ENCODE measurements at places on chromosomes 1 and 21.

GRCh38 chr1:163471779-163472650, 150.3 kb downstream of the NUF2 start:
- DNase-seq, result no peak

GRCh38 chr1:2973601-2974593, 47.4 kb upstream of the ACTRT2 start:
- DNase-seq, result no peak

DNA sequence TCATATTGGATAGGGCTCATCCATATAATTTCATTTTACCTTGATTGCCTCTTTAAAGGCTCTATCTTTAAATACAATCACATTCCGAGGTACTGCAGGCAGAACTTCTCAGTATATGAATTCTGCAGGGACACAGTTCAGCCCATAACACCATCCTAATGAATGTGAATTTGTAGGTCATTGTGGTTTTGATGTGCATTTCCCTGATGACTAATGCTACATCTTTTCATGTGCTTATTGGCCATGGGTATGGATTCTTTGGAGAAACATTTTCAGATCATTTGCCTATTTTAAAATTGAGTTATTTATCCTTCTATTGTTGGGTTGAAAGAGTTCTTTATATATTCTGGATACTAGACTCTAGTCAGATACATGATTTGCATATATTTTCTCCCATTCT, 9.6 kb upstream of the RPS6KC1 start:
- no peak for DNase-seq

GRCh38 chr1:218384581-218384993, 39.5 kb downstream of the TGFB2 start:
- DNase-seq, result no peak

- DNase-seq, result no peak
Observed at GRCh38 chr1:40780678-40781607, 2.6 kb upstream of the KCNQ4 start.

DNA sequence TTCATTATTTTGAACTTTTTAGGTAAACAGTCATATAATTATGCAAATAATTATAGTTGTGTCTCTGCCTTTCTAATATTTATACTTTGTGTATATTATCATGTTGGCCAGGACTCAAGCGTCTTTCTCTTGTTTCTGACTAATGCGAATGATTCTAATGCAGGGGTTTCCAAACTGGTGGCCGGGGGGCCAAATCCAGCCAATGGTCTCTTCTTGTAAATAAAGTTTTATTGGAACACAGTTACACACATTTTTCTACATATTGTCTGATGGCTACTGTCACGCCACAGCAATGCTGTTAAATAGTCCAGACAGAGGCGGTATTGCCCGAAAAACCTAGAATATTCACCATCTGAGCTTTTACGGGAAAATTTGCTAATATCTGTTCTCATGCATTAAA, 8.9 kb upstream of the POFUT2 start:
- DNase-seq, result no peak

- no peak for DNase-seq
Observed at GRCh38 chr1:188476606-188477005, 1647.9 kb downstream of the PLA2G4A start.

- no peak for DNase-seq
Observed at GRCh38 chr1:15243275-15244043, 3.6 kb upstream of the FHAD1 start.

GRCh38 chr1:212457740-212458338, 25.1 kb downstream of the NENF start:
- peak; percentile 30 for DNase-seq

DNA sequence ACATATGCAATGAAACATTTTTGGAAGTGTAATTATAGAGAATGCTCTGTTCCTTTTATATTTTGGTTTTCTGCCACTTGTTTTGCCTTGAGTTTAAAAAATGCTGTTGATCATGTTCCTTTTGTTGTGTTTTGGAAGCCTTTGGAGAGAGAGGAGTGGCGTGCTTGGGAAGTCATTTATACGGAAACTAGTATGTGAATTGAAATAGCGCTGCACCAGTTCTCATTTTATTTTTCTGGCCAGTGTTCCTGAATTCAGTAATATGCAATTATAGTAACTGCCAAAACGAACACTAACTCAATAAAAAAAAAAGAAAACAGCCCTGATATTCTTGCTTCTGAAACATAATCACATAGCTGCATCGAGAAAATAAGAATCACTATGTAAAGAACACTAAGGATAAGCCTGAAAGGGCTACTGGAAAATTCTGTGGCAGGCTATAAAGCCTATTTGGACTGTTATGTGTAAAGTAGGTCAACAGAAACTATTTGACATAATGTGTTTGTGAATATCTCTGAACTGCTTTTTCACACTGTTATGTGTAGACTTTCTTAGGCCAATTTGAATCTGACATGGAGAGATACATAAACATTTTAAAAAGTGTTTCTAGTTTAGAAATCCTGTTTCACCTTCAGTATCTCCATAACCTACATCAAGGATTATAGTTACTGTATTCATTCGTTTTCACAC, 742.0 kb downstream of the KCNT2 start:
- no peak for DNase-seq

- DNase-seq, result no peak
Observed at GRCh38 chr1:228850141-228851100, 115.1 kb downstream of the RHOU start.

DNA sequence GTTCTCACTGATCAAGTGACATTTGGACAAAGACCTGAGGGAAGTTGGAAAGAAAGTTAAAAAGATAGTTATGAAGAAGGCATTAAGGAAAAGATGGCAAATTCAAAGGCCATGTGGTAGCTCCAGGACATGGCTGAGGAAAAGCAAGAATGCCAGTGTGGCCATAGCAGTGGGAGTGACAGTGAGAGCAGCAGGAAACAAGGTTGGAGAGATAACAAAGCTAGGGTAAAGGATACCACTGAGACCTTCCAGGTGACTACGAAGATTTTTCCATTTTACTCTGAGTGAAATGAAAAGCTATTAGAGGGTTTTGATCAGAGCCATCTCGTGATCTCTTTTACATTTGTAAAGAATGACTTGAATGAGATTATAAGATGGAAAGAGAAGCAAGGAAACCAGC, 170.6 kb downstream of the SLC44A5 start:
- DNase-seq, result no peak

DNA sequence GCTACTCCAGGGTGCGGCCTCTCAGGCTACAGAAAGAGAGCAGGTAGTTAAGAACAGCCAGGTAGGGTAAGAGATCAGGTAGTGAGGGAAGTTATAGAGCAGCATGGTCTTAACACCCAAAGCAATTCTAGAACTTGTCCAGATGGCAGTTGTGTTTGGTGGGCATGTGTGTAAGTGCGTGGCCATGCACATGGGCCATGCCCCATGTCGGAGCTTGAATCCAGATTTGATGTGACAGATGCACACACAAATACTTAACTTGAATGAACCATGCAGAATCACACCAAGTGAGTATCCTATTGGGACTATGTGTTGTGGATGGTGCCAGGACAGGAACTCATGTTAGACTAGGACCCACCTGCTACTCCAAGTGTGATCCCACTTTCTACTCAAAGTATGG, 145.7 kb upstream of the HMGB4 start:
- no peak for DNase-seq

DNA sequence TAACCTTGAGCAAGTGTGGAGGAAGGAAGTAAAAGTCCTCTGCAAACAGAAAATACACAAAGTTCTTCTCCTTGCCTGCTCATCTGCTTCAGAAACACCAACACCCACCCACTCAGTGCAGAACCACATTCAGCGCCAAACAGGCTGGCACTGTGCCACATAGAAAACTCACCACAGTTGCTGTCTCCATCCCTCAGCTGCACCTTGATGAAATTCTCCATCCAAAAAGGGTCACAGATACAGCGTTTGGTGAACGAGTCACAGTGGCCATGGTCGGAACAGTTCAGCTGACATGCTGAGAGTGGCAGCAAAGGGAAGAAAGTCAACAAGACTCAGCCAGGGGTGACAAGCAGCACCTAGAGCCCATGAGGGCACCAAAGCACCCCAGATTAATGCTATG, 114.5 kb downstream of the KIAA0319L start:
- DNase-seq, result peak; percentile 10

- no peak for DNase-seq
Observed at GRCh38 chr1:60620087-60620486, 462.3 kb upstream of the NFIA start.

Data from CD4-positive, alpha-beta T cell treated with Interleukin-6 at 100 ng/mL for 8 hours (primary cell).